ENCODE measurements at places on chromosomes 4 and X.

DNA sequence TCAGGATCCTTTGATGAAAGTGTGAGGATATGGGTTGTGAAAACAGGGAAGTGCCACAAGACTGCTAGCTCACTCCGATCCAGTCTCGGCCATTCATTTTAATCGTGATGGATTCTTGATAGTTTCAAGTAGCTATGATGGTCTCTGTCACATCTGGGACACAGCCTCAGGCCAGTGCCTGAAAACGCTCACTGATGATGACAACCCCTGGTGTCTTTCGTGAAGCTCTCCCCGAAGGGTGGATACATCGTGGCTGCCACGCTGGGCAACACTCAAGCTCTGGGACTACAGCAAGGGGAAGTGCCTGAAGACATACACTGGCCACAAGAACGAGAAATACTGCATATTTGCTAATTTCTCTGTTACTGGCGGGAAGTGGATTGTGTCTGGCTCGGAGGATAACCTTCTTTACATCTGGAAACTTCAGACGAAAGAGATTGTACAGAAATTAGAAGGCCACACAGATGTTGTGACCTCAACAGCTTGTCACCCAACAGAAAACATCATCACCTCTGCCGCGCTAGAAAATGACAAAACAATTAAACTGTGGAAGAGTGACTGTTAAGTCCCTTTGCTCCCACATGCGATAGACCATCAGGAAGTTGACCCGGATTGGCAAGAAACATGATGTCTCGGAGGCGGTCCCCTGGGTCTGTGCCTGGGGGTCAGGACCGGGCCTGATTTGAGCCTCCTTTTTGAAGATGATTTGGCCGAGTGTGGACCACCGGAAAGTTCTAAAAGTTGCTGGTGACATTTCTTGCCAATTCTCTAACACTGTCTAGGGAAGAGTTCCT is 22.2 kb downstream of the LIAS start:
- no peak for DNase-seq

- DNase-seq, result no peak
Measured at GRCh38 chrX:65610040-65610439, 57.4 kb upstream of the MSN start.

GRCh38 chr4:33722800-33723516 is 2521.4 kb downstream of the ARAP2 start:
- peak; percentile 26 for DNase-seq

- no peak for DNase-seq
Measured at GRCh38 chr4:26766141-26766540, 94.5 kb upstream of the STIM2 start.

- DNase-seq, result peak; percentile 70
Measured at GRCh38 chr4:173169428-173170181, 994 bp downstream of the GALNT7 start.

- peak; percentile 10 for DNase-seq
Measured at GRCh38 chrX:151153086-151153485, 23.3 kb upstream of the GPR50 start.

DNA sequence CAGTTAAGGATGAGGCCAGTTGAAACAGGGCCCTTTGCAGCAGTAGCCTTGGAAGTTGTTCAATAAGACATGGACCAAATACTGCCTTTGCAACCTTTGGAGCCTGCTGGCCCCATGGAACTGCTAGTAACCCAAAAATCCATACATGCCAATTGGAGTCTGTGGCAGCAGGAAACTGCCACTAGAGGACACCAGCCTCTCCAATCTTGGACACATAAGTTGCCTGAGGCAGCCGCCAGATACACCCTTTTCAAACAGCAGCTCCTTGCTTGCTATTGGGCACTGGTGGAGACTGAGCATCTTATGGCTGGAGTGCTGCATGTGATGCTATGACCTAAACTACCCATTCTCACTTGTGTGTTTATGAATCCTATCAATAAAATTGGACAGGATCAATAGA is 14.8 kb upstream of the LAP3 start:
- DNase-seq, result no peak

DNA sequence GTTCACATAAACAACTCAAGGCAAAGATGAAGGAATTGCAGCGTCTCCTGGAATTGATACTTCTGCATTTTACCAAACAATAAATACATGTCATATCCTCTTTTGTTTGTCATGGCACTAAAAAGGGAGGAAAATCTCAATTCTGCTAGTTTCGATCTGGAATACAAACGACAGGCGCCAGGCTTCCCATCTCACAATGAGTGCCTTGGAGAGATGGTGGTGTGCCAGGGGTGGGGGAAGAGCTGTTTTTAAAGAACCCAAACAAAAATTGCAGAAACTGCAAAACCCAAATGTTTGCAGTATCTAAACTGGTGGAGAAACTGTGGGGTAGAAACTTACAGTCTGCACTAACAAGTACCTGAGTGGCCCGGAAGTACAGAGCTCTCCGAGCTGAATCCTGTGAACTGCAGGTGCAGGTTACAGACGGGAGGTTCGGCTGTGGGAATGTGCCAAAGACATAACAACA is 53.0 kb upstream of the KLF3 start:
- peak; percentile 41 for DNase-seq

DNA sequence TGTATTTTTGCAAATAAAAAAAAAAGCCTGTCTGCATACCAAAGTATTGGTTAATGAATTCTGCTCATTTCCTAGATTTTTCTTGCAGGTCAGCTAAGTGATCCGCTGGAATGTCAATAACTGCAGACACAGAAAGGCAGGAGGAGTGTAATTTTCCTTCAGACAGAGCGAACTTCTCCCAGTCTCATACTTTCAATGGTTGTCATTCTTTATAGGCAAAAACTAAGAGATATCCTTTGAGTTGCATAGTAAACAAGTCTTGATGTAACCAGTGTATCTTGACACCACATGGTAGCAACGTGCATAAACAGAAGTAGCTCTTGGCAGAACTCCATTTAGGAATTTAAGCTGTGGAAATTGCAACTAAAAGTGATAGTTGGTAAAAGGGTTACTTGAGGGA is 8.2 kb downstream of the CAPN6 start:
- DNase-seq, result no peak

DNA sequence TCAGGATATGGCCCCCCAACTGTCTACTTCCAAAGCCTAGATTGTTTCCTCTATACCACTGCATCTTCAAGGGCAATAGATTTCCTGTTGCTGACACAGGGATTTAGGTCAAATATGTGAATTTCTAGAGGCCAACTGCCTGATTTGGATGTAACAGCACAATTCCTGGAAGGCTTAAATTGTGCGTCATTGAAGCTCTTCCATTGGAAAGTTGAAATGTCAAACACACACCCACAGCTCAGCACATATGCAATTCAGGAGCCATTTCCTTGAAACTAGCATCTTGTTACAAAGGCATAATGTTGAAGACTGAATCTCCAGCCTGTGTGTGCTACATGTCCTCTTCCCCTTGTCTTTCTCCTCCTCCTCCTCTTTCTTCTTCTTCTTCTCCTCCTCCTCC is 158.6 kb downstream of the STK32B start:
- DNase-seq, result no peak

DNA sequence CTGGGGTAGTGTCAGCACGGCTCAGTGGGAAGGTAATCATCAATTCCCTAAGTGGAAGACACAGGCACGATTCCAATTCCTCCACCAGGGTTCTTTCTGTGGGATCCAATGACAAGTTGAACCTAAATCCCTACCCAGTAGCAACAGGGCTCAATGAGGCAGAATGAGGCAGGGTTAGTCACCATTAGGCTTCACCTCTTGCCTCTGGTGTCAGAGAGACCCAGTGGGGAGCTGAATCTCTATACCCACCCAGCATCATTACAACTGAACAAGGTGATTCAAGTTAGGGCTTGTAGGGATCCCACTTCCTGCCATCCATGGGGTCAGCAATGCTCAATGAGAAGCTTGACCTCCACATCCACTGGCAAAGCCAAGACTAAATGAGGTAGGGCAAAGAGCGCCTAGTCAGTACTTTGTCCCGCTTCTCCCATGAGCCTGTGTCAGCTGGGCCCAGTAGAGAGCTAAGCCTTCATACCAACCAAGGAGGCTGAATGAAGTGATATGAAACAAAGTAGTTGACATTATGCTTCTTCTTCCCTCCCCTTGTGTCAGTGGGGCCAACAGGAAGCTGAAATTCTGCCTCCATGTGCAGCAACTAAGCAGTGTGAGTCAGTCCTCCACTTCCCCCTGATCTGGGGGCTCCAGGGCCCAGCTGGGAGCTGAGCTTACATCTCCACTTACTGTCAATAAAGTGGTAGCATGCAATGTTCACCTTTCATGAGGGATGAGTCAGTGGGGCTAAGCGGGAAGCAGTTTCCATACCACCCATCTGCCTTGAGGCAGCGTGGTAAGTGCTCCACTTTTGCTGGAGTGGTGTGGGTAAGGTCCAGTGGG is 36.4 kb upstream of the RBM41 start:
- no peak for DNase-seq

DNA sequence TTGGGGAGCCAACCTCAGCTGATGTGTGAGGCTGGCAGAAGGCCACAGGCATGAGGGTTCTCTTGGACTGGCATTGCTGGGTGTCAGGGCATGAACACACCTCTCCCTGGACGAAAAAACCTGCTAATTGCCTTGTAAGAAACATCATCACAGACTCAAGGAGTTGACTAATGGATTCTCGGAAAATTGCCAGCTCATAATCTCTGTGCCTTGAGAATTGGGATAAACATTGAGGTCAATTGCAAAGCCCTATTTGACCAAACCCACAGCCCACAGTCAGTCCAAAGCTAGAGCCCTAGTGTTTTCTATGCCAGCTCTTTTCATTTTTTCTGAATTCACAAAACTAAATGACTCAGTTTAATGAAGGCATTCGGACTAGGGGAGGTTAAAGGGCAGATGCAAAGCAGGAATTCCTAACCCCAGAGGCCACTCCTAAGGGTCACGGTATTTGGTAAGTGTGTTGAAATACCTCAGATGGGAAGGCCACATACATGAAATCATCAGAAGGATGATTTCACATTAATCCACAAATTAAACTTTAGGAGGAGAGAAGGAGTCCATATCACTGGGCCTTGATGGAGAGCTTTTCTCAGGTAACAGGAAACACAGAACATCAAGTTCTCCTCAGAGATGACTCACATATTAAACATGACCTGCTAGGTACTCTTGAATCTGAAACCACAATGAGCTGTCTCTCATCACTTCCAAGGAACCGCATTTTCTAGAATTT is 39.0 kb upstream of the RASL11B start:
- DNase-seq, result no peak

DNA sequence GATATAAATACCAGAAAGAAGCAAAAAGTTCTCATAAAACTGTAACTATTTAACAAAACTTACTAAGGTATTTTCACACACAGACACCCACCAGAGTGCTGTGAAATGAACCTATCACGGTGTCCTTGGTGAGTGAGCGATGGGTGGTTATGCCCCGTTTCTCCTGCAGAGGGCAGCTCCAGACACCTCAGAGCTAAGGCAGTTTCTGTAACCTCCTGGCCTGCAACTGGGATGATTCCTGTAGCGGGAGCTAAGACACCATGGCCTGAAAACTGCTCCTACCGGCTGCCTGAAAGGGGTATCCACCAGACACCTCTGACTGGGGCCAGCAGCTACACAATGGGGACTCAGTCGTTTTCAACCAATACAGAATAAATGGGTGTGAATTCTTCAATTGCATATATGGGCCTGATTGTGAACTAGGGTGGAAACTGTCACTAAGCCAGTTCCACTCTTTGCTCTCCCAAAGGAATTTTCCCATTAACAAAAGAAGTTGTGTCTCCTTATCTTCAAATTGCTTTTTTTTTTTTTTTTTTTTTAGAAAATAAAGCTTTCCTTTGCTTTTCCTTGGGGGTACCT is 2375.8 kb upstream of the TENM3 start:
- peak; percentile 22 for DNase-seq

DNA sequence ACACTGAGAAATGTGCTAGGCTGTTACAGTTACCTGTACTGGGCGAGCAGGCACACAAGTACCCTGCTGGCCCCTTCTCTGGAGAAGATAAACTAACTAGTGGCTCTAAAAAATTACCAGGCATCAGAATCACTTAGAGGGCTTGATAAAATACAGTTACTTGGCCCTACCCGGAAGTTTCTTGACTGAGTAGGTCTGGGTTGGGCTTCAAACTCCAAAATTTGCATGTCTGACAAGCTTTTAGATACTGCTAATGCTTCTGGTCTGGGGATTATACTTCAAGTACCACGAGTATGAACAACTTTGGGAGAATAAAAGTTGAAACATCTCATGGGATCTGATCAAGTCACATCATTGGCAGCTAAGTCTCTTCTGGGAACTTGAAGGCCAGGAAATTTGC is 30.8 kb downstream of the CEP135 start:
- DNase-seq, result no peak

- no peak for DNase-seq
Measured at GRCh38 chr4:183867247-183867646, 37.9 kb upstream of the STOX2 start.

DNA sequence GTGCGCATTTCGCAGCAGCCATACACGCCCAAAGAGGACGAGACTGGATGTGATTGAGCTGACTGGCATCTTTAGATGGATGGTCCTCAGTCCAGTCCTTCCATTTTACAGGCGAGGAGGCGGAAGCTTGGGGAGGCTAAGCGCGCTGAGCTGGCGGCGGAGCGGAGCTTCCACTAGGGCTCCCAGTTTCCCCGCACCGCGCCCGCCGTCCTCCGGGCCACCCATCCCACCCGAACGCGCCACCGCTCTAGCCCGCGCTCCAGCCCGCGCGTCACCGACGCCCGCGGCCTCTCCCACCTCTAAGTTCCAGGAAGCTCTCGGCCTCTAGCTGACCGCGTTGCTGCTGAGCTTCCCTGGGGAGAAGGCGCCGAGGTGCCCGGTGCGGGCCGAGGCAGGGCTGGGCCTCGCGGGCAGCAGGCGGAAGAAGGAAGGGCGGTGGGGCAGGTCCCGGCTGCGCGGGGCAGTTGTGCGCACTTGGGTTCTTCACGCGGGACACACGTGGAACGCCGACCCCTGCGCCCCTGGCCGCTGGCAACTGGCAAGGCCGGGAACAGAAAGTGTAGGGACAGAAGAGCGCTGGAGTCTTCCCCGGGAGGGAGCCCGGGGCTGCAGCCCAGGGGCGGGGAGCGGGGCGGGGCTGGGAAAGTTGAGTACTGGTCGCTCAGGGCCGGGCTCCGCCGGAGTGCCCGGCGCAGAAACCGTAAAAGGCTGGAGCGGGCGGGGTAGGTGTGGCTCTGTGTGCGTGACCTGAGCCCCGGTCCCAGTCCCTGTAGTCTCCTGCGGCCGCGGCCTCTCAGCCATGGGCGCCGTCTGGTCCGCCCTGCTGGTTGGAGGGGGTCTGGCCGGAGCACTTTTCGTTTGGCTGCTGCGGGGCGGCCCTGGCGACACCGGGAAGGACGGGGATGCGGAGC is at the start of gene STBD1:
STBD1 (plus strand) TSS at position 763 of the 911 bp plus-strand sequence; CDS start at position 800, 37 bp downstream.
- DNase-seq, result peak; percentile 14

GRCh38 chr4:168257768-168258167 is 60.8 kb downstream of the DDX60 start:
- DNase-seq, result no peak

DNA sequence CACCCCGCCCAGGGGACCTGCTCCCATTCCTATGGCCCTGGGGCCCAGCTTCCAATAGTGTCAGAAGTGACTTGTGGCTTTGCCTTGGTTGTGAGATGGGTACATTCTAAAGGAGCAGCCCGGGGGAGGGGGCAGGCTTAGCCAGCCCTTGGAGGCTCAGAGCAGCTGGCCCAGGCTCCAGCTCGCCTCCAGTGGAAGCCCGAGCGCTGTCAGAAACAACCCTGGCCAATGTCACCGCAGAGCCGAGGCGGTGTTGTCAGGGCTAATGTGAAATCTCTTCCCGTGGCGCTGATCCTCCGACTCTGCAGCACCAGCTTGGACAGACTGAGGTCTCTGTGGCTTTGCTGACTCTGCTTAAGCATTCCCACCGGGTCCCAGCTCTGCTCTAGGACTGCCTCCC is 29.2 kb upstream of the ZNF81 start:
- no peak for DNase-seq

- no peak for DNase-seq
Measured at GRCh38 chr4:77045490-77045889, 30.3 kb downstream of the CCNI start.

GRCh38 chr4:20882500-20882899 is 182.2 kb downstream of the PACRGL start:
- no peak for DNase-seq
